ENCODE measurements at places on chromosomes 2 and 18.

DNA sequence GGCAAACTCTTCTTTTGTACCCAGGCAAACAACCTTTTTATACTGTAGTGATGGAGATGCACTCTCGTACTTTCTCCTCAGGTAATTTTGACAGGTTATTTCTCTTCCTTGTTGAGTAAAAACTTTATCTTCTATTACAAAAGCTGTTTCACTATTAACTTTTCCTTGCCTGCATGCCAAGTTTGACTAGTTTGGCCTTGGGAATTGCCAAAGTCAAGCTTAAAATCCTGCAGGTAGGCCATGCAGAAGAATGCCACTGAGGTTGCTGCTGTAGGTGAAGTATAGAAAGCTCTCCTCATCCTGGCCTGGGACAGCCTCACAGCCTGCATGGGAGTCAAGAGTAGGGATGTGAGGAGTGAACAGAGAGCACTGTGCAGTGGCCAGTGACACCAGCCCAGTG, 1293.5 kb upstream of the CHAC2 start:
- no peak for DNase-seq

GRCh38 chr2:149877913-149878312, 290.3 kb upstream of the MMADHC start:
- no peak for DNase-seq

- no peak for DNase-seq
Measured at GRCh38 chr2:239569401-239570090, 168.7 kb upstream of the HDAC4 start.

DNA sequence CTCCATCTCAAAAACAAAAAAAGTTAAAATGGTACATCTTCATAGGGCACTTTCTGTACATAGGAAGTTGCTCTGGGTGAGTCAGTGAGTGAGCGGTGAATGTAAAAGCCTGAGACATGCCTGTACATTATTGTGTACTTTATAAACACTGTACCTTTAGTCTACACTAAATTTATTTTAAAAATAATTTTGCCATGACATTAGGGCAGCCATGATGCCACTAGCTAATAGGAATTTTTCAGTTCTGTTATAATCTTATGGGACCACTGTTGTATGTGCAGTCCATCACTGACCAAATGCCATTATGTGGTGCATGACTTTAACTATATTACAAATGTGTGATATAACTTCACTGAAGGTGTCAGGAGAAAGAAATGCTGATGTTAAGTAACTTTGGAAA, 11.0 kb upstream of the TXNDC2 start:
- no peak for DNase-seq

DNA sequence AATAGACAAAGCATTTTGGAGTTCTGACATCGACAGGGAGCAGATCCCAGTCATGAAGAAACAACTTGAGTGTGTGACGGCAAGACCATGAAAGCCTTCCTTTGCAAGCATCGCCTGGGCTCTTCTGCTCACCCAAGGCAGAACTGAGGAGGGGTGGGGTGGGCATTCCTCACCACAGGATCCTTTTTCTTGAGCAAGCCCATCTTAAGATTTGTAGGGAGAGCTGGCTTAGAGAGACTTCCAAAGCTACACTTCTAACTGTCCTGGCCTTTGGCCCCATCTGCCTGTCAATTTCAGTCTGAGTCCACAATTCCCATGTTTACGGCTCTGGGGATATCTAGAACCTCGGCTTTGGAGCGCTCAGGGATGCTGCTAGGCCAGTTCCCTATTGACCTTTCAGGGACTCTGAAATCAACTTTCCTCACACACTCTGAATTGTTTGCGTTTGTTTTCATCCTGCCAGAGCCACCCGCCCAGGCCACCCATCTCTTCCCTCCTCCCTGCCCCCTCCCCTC, 3.7 kb downstream of the KLHL14 start:
- DNase-seq: no peak
